ENCODE measurements at places on chromosomes 4 and X.

- DNase-seq: no peak
Observed at GRCh38 chr4:6476893-6477292, 4.5 kb upstream of the PPP2R2C start.

GRCh38 chr4:53748328-53748772 lies 157.1 kb upstream of the LNX1 start:
- no peak for DNase-seq

GRCh38 chr4:128009428-128009827 lies 44.2 kb downstream of the ABHD18 start:
- no peak for DNase-seq

- peak; percentile 10 for DNase-seq
Observed at GRCh38 chr4:25727711-25728493, 72.3 kb downstream of the SLC34A2 start.

DNA sequence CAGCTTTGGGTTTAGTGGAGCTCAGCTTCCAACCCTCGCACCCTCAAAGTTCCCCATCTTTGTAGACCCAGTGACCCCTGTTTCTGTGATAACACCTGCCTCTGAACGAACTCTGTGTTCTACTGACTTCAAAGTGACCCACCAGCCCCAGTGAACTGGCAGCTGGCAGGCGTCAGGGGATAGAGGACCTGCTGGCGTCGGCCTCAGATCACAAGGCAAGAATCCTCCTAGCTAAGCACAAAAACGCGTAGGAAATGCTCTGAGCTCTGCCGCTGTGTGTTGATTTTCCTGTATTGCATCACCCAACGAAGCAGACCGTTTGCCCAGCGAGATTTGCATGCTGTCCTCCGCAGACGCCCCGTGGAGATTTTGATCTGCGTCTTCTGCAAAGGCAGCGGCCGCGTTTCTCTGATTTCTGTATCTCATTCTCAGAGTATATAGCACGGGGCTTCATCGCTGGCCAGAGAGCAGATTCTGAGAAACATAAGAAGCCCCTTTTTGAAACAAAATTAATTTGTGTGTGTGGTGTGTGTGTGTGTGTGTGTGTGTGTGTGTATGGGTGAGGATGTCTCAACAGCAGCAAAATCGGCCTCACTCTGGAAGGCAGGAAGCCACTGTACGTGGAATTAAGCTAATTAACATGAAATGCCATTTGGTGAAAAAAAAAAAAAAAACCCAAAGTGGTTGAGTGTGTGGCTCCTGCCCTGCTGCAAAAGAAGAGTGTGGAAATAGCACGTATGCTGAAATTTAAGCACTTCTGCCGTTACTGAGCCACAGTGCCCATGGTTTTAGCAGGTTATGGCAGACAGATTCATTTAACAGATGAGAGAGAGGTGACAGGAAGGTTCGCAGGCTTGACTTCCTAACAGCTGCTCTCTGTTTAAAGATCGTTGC lies 29.2 kb upstream of the ASMTL start:
- DNase-seq: no peak

- no peak for DNase-seq
Observed at GRCh38 chr4:113404841-113405240, 355.4 kb downstream of the ANK2 start.

DNA sequence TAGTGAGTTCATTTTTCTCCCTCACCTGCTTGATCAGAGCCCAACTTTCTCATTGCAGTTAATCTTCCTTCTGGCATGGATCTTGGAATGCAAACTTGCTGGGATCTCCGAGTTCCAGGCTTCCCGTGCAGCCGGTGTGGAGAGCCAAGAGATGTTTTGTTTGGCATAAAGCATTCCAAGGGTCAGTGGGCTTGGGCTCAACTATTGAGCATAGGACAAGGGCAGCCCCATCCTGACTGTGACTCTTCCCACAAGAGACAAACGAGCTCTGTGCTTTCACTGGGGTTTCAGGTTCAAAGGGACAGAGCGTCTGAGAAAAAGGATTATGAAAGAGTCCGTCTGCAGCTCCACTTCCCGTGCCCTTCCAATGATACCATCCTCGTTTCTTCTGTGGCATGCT lies 10.5 kb downstream of the TLR7 start:
- no peak for DNase-seq

DNA sequence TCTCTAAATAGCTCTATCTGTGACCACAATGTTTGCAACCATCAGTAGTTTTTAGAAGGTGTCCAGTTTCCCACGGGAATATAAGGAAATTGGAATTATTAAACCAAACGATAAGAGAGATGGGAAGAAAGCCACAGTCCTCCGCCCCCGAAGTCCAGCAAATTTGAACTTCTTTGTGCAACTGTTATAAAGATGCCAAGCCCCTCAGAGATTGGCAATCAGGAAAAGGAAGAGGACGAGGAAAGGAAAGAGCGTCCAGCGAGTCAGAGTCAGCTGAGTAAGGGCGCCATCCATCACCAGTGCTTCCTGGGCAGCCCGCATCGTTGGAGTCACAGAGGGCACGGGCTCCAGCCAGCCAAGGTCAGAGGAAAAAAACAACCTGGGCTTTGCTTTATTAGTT lies 35.7 kb downstream of the LDB2 start:
- DNase-seq: no peak

Measured in NCI-H1417 (cell line).